ENCODE measurements at places on chromosomes 3 and 15.

DNA sequence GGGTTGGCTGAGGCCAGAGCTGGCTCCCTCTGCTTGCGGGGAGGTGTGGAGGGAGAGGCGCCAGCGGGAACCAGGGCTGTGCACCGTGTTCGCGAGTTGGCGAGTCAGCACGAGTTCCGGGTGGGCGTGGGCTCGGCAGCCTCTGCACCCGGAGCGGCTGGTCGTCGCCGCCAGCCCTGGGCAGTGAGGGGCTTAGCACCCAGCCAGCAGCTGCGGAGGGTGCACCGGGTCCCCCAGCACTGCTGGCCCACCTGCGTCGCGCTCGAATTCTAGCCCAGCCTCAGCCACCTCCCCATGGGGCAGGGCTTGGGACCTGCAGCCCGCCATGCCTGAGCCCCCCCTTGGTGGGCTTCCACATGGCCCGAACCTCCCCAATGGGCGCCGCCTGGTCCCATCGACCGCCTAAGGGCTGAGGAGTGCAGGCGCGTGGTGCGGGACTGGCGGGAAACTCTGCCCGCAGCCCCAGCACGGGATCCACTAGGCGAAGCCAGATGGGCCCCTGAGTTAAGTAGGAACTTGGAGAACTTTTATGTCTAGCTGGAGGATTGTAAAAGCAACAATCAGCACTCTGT, 125.6 kb downstream of the FRMD4B start:
- no peak for DNase-seq

- no peak for DNase-seq
These were observed 16.7 kb upstream of the SECISBP2L start for GRCh38 chr15:49062900-49063299.

DNA sequence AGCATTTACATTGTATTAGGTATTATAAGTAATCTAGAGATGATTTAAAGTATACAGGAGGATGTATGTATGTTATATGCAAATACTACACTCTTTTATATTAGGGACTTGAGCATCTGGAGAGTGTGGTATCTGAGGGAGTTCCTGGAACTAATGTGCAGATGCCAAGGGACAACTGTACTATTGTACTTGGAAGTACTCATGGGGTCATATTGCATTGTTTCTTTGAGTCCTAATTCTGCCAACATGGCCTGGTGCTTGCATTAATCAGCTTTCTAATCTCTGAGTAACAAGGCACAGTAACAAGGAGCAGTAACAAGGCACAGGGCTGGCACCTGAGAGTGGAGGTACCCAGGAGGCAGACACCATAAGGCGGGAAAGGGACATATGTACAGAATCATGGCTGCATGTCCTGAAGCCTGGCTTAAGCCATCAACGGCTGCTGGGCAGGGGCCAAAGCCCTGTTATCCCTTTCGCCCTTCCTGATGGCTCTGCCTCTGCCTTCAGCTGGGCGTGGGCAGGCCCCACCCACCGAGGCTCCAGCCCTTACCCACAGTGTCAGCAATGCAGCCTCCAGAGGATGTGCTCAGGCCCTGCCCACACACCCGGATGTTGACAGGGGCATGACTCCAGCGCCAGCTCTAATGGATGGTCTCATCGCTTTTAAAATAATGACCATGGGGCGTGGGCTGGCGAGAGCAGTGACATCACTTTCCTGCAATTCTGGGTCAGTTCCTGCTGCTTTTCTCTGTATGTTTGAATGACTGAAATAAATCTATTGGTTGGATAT, 22.9 kb downstream of the CEMIP start:
- no peak for DNase-seq

- DNase-seq: no peak
These were observed 9.0 kb upstream of the IGDCC4 start for GRCh38 chr15:65431731-65432130.

GRCh38 chr15:62068810-62069167, 2.0 kb downstream of the C2CD4A start:
- no peak for DNase-seq

- DNase-seq: no peak
These were observed 17.5 kb downstream of the GRAMD2A start for GRCh38 chr15:72179950-72180581.

GRCh38 chr3:73555076-73555475, 69.7 kb downstream of the PDZRN3 start:
- DNase-seq: no peak

DNA sequence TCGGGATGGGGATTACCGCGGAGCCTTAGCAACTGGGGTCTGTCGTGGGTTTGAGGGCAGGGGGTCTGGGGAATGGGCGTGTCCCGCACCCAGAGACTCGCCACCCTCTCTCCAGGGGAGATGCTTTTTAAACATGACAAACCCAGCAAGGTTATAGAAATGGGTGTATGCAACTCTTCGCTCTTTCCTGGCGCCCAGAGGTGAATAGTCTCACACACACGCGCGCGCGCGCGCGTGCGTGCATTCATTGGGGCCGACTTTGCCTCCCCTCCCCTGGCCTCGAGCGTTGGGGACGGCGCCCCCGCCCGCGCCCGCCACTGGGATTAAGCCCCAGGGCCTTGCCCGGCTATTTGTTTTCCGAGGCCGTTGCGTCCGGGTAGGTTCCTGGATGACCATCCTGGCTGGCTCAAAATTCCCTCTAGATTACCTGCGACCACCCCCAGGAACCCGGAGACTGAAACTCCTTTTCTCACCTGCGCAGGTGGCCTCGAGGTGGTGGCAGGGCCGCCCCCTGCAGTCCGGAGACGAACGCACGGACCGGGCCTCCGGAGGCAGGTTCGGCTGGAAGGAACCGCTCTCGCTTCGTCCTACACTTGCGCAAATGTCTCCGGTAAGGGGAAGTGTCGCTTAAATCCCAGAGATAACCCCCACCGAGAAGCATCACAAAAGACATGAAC, 777 bp downstream of the GPR160 start:
- DNase-seq: no peak

DNA sequence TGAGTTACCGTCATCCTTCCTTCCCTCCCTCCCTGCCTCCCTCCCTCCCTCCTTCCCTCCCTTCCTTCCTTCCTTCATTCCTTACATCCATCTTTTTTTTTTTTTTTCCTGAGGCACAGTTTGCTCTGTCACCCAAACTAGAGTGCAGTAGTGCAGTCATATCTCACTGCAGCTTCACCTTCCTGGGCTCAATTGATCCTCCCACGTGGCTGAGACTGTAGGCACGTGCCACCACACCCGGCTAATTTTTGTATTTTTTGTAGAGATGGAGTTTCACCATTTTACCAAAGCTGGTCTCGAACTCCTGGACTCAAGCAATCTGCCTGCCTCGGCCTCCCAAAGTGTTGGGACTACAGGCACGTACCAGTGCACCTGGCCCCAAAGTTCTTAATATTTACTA, 25.8 kb downstream of the USP3 start:
- DNase-seq: no peak

- no peak for DNase-seq
These were observed 902.6 kb upstream of the EPHA6 start for GRCh38 chr3:95911767-95912166.

DNA sequence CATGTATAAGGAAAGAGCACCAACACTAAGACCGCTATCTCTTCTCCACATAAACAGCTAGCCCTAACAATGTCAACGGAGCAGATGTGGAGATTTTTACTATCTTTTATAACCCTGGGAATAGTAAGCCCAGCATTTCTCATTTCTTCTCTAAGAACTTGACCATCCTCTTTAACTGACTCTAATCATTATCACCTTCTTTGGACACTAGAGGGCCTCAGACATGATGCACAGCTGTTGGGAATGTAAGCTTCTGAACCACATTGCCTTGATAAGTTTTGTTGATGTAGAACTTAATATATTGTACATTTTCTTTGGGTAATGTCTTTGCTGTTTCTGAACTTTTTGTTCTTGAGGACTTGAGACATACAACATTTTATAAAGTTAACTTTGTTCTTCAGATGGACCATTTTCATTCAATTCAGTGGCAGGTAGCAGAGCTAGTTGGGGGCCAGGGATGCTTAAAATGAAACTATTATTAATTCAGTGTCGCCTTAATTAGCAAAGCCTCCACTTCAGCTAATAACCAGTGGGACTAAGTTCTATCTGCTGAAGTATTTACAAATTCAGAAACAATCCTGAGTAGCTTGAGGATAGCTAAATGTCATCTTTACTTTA, 9.6 kb upstream of the TAGLN3 start:
- DNase-seq: no peak

DNA sequence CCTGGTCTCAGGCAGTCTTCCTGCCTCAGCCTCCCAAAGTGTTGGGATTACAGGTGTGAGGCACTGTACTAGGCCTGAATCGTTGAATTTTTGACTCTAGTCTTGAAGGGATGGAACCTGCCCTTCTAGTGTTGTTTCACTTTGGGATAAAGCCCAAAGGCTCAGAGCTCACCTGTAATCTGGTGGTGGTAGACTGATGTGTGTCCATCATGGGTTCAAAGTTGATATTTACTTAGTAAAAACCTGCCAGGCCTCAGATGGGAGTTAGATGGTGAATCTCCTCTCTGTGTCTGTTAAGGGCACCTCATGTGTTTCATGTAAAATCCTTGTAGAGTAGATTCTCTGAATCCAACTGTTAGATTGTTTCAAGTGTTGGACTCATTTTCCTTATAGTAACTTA, 41.1 kb downstream of the FNDC3B start:
- no peak for DNase-seq

- no peak for DNase-seq
These were observed 806.6 kb upstream of the LMCD1 start for GRCh38 chr3:7695049-7695448.

- DNase-seq: no peak
These were observed 221.8 kb downstream of the SNRPN start for GRCh38 chr15:25176616-25176923.

GRCh38 chr3:67593761-67594234, 60.6 kb downstream of the SUCLG2 start:
- no peak for DNase-seq

DNA sequence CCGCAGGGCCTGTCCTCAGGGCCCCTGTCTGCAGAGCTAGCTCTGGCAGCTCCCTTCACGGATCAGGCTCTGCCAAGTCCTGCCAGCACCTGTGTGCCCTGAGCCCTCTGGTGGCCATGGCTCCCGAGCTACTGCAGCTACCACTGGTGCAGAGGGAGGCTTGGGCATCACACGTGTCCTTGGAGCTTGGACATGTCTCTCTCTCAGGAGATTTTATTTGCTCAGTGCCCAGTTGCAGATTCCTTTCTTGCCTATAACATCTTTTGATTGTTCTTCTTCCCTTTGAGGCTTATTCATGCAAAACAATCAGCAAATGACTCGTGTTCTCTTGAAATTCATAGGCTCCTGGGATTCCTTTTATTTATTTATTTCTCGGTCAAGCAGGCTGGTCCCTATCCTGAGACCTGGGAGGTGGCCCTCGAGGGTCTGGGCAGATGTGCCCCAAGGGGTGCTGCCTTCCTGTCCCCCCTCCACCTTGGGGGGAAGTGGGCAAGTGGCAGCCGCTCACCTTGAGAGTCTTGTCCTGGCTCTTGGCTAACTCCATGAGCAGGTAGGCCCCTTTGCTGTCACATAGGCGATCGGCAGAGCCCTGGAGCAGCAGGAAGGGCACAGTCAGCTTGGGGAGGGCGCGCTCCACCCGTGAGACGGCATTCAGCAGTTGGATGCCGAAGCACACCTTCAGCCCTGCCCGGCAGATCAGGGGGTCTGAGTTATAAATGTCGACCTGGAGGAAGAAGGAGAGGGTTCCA, 21.9 kb downstream of the ABTB1 start:
- DNase-seq: no peak

GRCh38 chr3:173502983-173503568, 105.5 kb downstream of the NLGN1 start:
- DNase-seq: no peak

GRCh38 chr3:30605706-30606300, 598 bp upstream of the TGFBR2 start:
- DNase-seq: no peak

DNA sequence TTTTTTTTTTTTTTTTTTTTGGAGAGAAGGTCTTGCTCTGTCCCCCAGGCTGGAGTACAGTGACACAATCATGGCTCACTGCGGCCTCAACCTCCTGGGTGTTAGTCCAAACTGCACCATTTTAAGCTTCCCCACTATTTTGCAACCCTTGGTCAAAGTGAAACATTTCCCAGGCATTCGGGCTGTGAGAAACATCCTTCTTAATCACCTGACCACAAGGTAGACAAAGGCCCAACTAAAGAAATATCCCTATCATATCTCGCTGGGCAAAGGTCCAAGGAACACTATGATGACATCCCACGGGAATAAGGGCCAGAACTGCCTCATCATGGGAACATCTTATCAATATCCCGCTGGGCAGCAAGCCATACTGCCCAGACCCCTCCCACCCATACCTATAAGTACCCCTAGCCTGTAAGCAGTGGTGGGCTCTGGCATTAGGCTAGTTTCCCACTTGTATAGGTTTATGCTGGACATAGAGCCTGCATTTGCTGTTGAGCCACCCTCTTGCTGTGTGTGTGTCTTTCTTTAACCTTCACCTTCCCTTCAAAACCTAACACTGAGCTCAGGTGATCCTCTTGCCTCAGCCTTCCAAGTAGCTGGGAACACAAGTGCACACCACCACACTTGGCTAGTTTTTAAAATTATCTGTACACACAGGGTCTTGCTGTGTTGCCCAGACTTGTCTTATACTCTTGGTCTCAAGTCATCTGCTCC, 95.2 kb downstream of the SEMA5B start:
- no peak for DNase-seq

GRCh38 chr3:146550743-146551510, 6.5 kb upstream of the PLSCR1 start:
- DNase-seq: no peak

DNA sequence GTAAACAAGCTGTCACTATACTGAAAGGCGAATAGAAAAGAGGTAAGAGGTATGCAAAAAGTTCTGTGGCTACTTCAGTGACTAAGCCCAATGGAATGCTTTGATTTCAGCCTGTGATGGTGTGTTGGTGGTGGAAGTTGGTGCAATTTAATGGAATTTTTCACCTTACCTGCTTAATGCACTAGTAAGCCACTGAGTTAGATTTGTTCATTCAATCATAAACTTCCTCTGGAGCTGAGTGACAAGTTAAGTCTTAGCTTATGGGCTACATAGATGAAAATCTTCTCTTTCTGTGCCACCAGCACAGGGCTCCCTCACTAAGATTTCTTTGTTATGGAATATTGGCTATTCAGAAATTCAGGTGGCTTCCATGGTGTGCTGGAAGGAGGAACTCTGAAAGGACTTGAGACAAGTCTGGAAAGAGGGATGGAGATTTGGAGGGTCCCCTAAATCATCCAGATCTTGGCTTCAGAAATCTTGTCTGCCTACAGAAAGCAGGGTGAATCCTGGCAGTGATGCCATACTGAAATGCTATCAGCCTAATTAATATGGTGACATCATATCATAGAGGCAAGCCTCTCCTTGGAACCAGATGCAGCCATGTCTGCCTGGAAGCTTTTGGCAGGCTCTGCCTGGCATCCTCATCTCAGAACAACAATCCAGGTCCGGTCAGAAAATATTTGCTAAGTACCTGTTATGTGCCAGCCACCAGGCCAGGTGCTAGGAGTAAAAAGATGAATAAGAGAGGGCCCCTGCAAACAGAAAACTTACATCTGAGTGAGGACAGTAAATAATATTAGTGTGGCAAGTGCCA, 8.1 kb upstream of the GAP43 start:
- no peak for DNase-seq
